Kidney (tissue), 22 donors: ENCODE measurements at places on chromosomes 13 and 19. TPM values are rescaled to one million over a fixed set of nuclear protein-coding genes. Genes with fewer than 3 reads are reported as not detected.

DNA sequence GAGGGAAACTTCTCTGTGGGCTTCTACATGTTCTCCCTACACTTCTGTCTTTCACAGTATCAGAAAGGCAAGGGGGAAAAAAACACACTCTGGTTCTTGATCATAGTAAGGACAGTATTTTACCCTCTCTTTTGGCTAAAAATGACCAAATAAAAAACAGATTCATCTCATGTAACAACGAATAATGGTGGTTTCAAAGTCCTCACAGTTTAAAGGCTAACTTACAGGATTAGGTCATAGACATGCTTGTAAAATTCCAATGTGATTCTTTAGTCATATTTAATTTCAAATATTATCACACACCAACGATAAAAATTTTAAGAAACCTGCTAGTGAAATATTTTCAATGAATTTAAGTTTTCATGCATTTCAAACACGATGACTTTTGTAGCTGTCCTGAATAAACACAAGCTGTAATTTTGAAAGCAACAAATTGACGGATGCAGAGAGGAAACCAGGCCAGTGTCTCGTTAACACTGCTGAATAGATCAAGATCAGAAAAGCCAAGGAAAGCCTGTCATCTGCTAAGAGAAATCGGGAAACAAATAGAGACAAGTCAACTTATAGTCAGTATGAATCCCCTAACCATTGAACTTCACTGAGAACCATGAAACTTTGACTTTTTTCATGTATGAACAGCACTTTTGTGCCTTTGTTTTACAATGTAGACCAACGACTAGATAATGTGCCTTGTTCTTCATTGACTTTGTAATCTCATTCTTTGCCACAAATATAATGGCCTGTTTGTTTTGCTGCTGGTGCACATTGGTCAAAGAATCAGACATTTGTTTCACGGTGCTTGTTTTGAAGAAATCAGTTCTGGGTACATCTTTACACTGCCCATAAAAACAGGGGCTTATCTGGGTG is 22.0 kb downstream of the MBNL2 start:
- DNase-seq = no peak

GRCh38 chr19:44596428-44597130 is 16.8 kb upstream of the IGSF23 start:
- DNase-seq = no peak

- DNase-seq = no peak
Measured at GRCh38 chr13:101406791-101407190, 9.5 kb downstream of the NALCN start.

DNA sequence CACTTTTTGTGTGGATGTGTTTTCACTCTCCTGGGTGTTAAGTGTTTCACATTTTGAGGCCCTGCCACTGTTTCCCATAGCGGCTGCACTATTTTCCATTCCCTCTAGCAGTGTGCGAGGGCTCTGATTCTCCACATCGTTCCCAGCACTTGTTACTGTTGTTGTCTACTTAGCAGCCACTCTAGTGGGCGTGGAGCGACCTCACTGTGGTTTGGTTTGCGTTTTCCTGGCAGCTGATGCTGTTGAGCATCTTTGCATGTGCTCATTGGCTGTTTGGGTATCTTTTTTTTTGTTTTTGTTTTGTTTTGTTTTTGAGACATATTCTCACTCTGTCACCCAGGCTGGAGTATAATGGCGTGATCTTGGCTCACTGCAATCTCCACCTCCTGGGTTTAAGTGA is 14.4 kb downstream of the NAXD start:
- no peak for DNase-seq

DNA sequence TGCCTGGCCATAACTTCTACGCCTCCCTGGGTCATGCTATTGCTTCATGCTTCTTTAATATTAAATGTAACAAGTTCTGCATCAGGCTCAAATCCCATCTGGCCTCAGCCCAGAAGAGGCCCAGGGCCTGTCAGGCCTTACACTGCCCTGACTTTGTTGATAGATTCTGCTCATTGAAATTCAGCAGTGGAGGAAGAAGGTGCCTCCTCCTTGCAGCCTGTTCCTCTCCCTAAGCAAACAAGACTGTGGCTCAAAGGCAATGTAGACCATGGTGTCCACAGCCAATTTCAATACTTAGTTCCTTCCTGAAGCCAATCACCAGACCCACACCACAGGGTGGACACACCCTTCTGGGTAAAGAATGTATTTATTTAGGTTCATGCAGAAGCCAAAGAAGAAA is 59.4 kb downstream of the LACC1 start:
- DNase-seq = no peak

Gene NAPSA
- 268 TPM for polyA plus RNA-seq

DNA sequence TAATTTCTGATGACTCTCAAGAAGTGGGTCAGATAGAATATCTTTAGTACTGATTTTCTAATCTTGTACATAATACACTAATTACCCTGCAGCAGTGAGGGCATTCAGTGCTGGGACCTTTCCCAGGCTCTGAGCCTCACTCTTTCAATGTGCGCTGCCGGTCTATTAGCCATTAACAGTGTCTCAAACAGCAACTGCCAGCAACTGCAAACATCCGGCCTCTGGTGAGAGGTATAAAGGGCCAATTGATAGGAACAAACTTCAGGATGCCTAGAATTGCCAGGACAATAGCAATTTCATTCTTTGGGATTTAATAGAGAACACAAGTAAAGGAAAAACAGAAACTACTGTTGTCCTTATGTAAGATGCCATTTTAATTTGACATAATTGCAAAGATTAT is 604.4 kb upstream of the SPRY2 start:
- DNase-seq = no peak

DNA sequence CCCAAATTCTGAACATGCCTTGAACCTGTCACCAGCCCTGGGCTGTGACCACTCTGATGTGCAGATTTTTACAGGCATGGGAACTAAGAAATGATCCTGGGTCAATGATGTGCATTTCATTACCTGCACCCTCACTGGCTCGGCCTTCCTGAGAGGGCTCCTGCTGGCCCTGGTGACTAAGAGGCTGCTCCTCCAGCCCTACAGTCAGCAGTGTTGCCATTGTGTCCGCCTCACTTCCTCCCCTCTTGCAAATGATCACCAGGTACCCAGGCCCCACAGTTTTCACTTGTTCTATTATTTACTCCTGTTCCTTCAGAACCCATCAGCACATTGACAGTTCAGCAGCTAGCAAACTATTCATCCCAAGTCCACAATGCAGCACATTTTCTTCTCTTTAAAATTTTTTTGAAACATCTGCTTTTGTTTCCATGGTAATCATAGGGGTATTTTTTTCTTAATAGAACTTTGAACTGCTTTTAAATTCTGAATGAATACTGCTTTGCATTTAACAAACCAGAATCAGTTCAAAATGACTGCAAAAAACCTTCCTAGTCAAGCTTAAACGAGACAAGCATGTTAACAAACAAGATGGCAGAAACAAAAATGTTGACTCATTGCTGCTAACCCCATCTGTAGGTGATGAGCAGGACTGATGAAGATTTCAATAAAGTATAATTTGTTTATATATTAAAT is 29.3 kb downstream of the STARD13 start:
- no peak for DNase-seq

Gene ATP8A2
- polyA plus RNA-seq = 0.73 TPM

- DNase-seq = no peak
Measured at GRCh38 chr13:48645845-48646244, 7.9 kb upstream of the CYSLTR2 start.

DNA sequence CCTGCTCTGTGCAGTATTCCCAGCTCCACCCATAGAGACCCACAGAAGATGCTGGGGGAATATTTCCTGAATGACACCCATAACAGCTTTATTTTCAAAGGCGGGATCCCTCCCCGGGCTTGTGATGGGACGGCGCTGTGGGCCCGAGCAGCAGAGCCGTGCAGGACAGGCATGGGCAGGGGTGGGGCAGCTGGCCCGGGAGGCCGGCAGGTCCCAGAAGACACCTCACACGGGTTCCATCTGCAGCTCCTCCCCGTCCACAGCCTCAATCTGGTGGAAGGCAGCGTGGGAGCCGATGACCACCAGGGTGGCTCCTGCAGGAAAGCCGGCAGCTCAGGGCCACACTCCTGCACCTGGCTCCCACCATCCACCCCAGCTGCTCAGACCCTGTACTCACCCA is 2.5 kb downstream of the RABAC1 start:
- no peak for DNase-seq

Gene LMTK3
- polyA plus RNA-seq = 4.2 TPM

- no peak for DNase-seq
Measured at GRCh38 chr13:94204946-94205345, 274.5 kb downstream of the DCT start.

GRCh38 chr13:77733674-77734073 is 36.2 kb downstream of the SLAIN1 start:
- no peak for DNase-seq

DNA sequence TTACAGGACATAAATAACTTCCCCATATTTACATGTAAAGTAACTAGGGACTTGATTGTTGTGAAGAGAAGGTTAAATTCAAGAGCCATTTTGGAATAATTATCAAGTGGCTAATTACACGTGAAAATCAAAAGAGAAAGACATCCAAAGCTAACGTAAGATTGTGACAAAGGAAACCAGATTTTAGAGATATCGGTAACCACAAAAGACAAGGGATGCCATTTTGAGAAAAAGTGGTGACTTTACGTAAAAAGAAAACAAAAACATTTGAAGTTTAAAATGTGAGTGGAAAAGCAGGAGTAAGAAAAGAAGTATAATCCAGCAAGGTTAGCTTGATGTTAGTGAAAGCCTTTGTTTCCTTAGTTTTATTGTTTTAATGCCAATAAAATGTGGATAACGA is 10.9 kb upstream of the VWA8 start:
- DNase-seq = no peak

- peak; percentile 81 for DNase-seq
Measured at GRCh38 chr19:55369653-55370304, 484 bp downstream of the IL11 start.

Gene SLC5A5
- not detected for polyA plus RNA-seq

- no peak for DNase-seq
Measured at GRCh38 chr13:47080621-47081020, 183.8 kb upstream of the HTR2A start.

GRCh38 chr13:44792096-44792495 is 197.2 kb downstream of the NUFIP1 start:
- DNase-seq = no peak

GRCh38 chr19:46967578-46968032 is 52.0 kb upstream of the NPAS1 start:
- no peak for DNase-seq
